ENCODE measurements at places on chromosomes 13 and 19.

DNA sequence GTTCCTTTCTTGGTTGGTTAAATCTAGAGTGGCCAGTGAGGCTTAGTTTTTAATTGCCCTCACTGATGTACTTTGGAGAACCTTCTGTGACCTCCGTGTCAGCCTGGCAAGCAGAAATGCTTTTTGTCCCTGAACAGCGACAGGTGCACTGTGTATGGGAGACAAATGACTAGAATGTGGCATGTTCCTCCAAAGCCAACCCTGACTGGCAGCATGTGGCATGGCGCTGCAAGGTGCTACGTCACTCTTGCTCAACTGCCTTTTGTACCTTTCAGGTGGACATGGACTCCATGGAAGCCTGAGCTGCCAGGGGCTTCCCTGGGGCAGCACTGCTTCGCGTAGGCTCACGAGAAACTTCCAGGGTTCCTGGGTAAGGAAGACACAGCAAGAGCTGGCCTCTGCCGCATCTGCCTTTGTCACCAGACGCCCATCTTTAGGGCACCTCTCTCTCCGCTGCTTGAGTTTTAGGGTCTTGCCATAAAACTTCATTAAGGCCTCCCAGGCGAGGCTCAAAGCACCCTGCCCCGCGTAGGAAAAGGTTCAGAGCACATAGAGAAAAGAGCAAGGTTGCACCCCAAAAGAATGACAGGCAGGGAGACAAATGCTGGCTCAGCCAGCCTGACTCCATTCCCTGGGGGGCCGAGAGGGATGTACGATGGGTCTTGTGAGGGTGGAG, 167.1 kb upstream of the SOX1 start:
- no peak for DNase-seq

DNA sequence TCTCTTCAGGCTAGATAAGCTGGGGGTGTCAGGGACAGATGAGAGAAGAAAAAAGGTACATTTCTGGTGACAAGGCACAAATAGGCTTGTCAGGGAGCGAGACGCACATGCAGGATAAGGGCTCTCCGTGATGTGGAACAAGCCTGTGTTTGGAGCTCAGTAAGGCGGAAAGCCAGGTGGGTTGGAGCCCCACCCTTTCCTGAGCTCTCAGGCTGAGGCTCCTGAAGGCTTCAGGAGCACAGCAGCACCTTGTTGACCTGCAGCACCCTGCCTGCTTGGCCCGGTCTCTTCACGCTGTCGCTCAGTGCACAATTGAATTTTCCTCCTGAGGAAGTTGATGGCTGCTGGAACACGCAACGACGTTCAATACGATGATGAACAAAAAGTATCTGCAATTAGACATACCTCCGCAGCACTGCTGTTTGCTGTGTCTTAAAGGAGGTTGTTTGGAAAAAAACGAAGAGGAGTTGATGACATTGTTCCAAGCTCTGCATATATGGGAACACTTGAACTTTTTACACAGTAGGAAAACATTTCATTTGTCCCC, 29.3 kb downstream of the SERP2 start:
- DNase-seq: no peak

DNA sequence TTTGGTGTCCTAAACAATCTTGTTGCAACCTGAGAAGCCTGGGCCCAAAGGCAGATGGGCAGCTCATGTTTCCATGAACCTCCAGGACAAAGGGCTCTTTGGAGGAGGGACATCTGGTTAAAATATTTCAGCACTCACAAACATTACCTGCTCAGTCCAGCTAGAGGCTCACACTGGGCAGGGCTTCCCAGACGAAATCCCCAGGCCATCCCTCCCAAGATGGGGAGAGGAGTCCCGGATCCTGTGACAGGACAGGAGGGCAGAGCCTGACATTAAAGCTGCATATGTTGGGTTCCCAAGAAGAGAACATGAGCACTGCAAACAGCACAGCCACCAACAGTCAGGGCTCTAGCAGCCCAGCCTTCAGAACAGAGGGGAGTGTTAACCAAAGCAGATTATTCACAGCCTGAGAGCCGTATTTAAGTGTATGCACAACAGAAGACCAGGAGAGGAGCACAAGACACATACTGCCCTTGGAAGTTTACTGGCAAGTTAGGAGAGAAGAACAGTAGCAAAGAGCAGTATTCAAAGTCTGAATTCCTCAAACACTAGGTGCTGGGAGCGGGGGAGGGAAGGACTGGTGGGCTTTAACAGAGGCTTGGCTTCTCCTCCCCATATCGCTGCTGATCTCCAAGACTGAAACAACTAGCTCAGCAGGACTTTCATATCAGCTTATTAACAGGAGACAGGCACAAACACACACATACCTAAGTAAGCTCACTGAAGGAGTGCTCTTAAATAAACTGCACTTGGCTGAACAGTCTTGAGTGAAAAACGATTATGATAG, 12.3 kb downstream of the ATP7B start:
- no peak for DNase-seq

DNA sequence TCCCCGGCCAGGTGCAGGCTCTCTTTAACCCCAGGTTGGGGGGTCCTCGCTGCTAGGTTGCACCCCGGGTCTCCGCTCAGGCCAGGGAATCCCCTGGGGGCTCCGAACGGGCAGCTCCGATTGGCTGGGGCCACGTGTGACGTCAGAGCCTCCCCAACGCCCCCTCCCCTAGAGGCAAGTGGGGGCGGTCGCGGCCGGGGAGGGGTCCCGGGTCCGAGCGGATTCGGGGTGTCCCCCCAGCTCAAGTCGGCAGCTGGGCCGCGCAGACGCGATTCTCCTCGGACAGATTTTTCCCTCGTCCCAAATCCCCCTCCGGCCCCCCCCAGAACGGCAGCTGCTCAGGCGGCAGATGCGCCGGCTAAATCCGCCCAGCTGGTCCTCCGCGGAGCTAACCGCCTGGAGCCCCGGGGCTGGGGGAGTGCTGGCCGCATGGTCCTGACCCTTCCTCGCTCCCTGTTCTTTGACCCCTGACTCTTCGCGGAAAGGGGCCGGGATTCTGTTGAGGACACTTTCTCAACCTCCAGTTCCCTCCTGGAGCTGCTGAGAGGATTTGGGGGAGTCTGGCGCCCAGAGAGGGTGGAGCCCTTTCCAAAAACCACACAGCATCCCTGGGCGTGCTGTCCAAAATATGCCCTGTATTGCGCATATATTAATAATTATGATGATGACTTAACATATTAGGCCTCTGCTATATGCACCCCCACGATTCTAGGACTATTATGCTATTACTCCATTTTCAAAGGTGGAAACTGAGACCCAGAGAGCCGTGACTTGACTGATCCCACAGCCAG, 25.4 kb upstream of the SEMA6B start:
- no peak for DNase-seq

- DNase-seq: no peak
Measured at GRCh38 chr13:72504131-72504841, 223.1 kb downstream of the MZT1 start.

DNA sequence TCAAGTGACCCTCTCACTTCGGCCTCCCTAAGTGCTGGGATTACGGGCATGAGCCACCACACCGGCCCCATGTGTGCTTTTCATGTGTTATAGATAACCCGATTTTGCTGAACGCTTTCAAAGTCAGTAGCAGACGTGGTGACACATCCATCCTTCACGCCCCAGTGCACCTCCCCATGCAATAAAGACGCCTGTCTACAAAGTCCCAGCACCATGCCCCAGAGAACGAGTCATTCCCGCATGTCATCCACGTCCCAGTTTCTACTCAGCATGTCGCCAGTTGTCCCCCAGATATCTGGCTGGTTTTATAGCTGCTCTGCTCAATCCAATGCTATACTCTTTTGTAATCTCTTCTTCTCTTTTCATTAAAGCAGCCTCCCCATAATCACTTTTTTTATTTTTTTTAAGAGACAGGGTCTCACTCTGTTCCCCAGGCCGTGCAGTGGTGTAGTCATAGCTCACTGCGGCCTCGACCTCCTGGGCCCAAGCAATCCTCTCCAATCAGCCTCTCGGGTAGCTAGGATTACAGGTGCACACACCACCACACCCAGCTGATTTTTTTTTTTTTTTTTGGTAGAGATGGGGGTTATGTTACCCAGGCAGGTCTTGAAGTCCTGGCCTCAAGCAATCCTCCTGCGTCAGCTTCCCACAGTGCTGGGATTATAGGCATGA, 42.5 kb downstream of the DNM2 start:
- DNase-seq: peak; percentile 38

DNA sequence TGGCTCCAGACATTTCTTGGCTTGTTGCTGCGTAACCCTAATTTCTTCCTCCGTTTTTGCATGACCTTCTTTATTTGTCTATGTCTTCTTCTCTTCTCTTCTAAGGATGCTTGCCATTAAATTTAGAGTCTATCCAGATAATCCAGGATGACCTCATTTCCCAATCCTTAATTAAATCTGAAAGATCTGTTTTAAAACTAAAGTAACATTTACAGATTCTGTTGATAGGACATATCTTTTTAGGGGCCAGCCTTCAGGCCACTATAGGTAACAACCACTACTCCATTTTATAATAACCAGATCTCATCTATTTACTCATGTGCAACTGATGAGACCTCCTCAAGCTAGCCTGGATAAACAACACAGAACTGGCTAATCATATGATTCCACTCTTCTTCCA, 490.5 kb upstream of the SLC10A2 start:
- no peak for DNase-seq

GRCh38 chr13:26555413-26555812, 2.1 kb upstream of the WASF3 start:
- no peak for DNase-seq

- DNase-seq: peak; percentile 61
Measured at GRCh38 chr13:42969565-42970172, 22.4 kb downstream of the EPSTI1 start.

DNA sequence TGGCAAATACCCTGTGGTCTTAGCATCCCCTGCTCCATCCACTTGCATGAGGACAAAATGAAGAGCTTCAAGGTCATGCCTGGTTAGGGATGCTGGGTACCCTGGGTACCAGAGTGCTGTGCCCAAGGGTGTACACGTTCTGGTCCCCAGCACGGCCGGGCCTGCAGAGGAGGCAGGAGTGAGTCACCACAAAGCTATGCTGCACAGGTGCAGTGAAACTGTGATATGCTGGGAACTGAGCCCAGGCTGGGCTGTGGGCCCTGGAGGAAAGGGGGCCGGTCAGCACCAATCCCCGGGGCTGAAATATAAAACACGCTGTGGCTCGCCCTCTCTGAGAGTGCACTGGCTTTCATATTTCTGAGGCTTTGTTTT, 95.1 kb downstream of the TSHZ3 start:
- no peak for DNase-seq

DNA sequence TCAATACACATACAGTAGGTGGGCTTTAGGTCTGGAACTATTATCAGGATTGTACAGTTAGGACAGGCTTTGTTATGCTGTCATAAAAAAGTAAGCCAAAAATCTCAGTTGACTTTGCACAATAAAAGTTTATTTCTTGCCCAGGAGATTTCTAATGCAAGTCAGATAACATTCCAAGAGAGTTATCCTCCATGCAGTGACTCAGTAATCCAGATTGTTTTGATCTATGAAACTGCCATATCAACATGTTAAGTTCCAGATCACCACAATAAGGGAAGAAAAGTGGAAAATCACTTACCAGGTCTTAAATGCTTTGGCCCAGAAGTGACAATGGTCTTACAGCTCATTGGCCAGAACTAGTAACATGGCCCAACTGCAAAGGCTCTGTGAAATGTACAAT, 636.2 kb upstream of the KLF12 start:
- DNase-seq: no peak

DNA sequence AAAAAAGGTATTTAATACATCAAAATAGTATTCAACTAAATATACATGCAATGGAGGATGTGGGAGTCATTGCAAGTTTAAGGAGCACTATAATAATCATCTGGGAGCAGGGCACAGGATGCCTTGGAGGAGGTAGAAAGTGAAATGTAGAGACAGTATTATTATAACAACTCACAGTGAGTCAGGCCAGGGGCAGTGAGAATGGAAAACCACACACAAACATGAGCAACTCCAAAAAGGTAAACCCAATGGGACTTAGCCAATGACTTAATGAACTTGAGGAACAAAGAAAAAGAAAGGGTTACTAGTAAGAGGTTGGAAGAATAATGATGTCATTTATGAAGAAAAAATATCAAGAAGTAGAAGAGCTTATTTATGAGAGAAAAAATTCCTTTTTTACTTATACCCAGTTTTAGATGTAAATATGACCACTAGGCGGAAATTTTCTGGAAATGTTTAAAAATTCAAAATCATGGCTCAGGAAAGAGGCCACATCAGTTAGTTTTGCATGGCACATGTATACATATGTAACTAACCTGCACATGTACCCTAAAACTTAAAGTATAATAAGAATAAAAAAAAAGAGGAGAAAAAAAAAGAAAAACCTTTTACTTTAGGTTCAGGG, 389.3 kb downstream of the SUCLA2 start:
- DNase-seq: no peak

DNA sequence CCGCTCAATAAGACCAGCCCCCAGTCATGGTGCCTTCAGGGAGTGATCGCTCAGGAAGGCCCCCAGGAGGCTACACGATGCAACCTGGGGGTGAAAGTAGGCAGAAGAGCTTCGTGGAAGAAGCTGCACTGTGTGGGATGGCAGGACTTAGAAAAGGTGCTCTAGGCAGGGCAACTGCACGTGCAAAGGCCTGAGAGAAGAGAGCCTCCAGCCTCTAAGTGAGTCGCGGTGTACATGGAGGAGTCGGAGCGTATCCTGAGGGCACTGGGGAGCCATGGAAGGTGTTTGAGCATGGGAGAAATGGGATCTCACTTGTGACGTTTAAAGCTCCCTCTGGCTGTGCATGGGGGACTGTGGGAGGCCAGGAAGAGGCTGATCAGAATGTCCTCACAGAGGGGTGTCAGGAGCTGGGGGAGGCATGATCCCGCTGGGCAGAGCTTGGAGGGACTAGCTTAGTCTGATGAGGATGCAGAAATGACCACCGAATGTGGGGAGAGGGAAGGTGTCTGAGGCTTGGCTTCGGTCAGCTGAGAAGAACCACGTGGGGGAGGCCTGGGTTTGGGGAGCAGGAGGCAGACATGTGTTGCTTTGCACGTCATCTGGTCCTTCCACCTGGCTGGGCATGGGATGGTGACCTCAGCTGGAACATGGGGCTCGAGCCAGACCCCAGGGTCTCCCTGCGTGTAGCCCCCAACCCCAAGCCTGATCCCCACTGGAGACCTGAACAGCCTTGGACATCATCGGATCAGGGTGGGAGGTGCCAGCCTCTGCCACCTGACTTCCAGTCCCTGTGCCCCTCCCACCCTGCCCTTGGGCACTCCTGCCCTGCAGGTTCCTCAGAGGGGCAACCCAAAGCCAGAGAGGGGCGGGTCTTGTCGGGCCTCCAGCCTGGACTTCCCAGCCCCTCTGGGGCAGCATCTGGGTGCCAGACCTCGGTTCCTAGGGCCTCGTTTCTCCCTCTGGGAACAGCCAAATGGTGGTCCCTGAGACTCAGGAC, 1.1 kb downstream of the APC2 start:
- DNase-seq: no peak

DNA sequence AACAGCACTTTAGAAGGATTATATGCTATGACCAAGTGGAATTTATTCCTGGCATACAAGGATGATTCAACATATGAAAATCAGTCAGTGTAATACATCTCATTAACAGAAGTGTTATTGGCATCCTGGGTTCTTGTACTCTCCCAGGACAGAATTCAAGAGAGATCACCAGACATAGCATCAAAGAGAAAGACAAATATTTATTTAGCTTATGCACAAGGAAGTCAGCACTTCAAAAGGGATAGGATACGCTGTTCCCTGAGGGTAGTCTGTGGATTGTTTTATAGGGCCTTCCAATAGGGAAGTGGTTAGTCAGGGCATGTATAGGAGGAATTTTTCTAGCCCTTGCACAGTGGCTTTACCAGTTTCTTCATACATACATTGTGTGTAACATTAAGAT, 1238.0 kb downstream of the PCDH17 start:
- no peak for DNase-seq
